ENCODE measurements at places on chromosomes 11 and 22.

DNA sequence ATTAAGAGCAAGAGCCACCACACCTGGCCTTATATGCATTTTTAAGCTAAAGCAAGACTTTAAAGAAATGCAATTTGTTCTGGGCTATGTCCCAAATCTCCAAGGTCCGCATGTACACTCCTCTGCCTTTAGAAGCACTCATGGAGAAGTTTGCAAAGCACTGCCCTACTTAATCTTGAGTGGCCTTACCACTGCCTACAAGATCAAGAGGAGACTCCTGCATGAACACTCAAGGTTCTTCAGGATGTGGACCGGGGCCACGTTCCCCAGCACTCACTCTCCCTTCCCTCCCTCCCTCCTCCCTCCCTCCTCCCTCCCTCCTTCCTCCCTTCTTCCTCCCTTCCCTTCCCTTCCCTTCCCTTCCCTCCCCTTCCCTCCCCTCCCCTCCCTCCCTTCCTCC is 63.2 kb upstream of the HSPA8 start:
- no peak for DNase-seq

GRCh38 chr22:47631571-47632102 is 869.2 kb downstream of the TBC1D22A start:
- no peak for DNase-seq

- DNase-seq = no peak
Observed at GRCh38 chr11:64321533-64321932, 3.6 kb downstream of the PRDX5 start.

DNA sequence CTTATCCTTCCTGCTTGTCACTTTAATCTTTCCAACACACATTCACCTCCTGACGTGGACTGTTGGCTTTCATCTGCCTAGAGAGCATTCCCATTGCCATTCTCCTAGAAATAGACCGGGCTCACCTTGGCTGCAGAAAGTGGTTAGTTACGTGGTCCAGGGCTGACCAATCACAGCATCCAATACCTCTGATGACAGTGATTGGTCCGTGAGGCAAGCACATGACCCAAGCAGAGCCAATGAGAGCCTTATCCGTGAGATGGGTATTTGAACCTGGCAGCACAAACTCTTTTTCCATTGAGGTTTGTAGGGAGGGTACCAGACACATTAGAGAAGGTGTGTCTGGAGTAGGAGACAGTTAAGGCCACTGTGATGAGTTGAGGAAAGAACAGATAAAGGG is 85.8 kb downstream of the MIAT start:
- no peak for DNase-seq

DNA sequence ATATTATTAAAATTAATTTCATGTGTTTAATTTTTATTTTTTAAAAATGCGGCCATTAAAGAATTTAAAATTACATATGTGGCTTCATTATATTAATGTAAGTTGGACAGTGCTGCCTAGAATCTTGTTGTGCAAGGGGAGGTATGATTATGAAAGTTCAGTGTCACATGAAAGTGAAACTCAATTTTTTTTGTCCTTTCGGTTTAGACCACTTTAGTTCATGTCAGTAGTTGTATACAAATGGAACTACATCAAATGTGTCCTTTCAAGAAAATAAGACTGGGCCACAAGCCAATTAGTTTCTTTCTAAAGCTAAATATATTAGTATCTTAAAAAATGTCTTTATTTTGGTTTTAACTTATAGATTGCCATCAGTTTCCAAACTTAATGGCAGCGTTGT is 35.7 kb downstream of the TBCEL start:
- no peak for DNase-seq

- DNase-seq = peak; percentile 94
Observed at GRCh38 chr22:39519681-39520225, 609 bp upstream of the ATF4 start.

DNA sequence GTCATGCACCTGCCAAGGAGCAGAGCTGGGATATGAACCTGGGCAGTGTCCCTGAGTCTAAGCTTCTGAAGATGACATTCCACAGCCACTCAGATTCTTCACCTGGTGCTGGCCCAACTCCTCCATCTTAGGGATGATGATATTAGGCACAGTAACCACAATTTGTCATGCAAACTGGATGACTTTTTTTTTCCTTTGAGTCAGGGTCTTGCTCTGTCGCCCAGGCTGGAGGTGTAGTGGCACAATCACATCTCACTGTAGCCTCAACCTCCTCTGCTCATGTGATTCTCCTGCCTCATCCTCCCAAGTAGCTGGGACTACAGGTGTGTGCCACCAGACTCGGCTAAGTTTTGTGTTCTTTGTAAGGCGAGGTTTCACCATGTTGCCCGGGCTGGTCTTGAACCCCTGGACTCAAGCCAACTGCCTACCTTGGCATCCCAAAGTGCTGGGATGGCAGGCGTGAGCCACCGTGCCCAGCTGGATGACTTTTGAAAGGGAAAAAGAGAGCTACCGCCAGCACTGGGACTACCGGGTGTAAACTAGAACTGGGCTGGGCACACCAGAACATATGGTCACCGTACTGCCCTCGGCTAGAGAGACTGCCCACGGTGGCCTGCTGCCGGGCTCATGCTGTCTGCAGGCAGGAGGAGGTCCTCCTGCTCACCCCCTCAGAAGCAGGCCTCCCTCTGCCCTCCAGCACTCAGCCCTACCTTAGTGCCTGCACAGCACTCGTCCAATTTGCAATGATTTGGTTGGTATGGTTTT is 77.7 kb downstream of the NAT10 start:
- no peak for DNase-seq

DNA sequence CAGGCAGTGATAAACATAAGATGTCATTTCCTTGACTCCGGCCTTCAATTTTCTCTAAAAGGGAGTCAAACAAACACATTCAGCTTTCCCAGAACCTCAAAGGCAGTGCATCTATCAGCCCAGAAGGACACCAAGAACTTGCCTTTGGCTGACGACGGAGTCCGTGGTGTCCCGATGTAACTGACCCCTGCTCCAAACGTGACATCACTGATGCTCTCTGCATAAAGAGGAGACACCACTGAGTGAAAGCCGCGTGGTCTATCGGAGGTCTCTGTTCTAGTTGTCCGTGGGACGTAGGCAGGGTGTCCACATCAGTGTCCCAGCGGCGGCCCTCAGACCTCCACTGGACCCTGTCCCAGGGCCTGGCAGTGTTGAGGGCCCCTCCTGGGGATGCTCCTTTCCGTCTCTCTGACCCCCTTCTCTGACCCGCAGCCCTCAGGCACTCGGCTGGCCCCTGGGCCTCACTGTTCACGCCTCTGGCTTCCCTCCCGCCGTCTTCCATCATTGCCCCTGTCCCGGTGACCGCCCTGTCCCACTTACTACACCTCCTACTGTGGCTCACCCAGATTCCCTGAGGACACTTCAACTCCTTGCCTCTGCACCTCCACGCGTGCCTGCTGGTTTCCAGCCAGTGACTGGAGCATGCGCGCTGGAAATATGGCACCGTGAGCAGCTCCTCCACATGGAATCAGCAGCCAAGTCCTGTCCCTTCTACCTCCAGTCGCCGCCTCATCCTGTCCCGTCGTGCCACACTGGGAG is 70.4 kb downstream of the NCAPD3 start:
- DNase-seq = no peak

DNA sequence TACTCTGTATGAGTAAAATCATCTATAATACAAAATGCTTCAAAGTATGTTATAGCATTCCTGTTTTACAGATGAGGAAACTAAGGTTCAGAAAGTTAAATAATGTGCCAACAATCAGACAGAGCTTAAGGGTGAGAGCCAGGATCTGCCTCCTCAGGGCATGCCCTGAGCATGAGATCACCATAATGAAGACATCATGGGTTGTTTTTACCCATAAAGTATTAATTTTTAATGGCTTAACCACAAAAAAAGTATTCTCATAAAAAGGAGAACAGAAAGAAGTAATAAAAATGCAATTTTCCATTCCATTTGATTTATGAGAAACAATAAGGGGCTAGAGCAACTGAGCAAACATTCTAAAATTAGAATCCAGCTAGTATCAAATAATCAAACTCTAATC is 534.3 kb upstream of the ARHGAP42 start:
- no peak for DNase-seq

GRCh38 chr11:123841174-123841573 is 35.0 kb upstream of the OR6M1 start:
- no peak for DNase-seq

DNA sequence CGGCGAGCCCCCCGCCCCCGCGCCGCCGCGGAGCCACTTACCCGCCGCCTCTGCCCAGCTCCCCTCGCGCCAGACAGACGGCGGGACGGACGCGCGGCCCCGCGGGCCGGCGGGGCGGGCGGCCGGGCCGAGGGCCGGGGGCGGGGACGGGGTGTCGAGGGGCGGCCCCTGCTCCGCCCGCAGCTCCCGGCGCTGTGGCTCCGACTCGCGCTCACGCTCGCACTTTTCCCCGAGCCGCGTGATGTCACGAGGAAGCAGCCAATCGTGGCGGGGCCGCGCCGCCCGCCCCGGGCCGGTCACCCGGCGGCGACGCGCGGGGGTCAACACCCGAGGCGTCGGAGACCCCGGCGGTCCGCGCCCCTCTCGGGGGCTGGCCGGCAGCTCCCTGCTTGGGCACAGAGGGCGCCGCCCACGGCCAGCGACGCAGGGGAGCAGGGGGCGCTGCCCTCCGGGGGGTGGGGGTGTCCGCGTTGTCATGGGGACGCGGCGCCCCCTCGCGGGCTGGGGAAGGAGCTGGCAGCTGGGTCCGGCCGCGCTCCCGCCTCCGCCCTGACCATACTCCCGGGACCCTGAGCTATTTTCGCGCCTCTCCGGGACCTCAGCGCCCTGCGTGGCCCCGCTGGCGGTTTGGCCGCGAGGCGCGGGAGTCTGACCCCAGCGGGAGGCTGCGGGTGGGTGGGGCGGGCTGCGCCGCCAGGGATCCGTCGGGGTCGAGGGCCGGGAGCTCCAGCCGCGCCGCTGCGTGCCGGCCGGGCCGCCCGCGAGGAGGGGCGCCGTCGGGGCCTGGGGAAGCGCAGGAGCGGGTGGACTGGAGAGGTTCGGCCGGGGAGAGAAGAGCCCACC is at the start of gene CHRM4:
TSS of gene CHRM4 (minus strand) at position 199 of the 843 bp plus-strand sequence. CDS start 5,219 bp downstream, outside the sequence.
- DNase-seq = no peak

GRCh38 chr11:73647459-73648100 is 1.2 kb downstream of the PLEKHB1 start:
- peak; percentile 88 for DNase-seq

GRCh38 chr22:46966495-46966845 is 204.0 kb downstream of the TBC1D22A start:
- no peak for DNase-seq

DNA sequence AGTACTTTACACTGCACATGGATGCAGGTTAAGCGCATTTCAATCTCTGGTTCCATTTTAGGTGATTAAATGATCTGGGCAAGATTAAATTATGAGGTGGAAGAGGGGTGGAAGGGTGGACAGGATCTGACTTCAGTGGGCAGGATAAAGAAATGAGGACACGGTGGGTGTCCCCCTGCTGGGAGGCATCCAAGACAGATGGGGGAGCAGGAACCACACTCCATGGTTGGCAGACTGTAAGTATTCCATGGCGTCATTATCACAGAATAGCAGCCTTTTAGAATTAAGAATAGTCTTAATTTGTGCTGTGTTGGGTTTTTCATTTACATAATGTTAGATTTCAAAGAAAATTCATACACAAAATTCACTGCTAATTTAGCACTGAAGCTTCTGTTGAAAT is 7.6 kb upstream of the SORL1 start:
- no peak for DNase-seq

- DNase-seq = no peak
Observed at GRCh38 chr11:119520966-119521365, 98.0 kb upstream of the THY1 start.

GRCh38 chr11:60097189-60097588 is 8.7 kb downstream of the MS4A2 start:
- DNase-seq = no peak

DNA sequence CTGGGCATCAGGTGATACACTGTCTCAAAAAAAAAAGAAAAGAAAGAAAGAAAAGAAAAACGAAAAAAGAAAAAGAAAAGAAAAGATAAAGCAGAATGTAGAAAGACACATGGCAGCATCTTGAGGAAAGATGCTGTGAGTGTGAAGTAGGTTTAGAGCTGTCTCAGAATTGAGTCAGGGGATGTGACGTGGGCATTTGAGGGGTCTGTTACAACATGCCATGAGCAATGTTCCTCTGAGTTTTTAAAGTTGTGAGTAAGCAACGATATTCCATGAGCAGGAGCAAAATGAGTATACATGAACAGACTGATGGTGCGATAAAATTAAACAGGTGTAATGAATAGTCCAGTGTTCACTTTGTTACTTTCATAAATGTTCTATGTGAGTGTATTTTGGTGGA is 11.3 kb upstream of the QSER1 start:
- no peak for DNase-seq

DNA sequence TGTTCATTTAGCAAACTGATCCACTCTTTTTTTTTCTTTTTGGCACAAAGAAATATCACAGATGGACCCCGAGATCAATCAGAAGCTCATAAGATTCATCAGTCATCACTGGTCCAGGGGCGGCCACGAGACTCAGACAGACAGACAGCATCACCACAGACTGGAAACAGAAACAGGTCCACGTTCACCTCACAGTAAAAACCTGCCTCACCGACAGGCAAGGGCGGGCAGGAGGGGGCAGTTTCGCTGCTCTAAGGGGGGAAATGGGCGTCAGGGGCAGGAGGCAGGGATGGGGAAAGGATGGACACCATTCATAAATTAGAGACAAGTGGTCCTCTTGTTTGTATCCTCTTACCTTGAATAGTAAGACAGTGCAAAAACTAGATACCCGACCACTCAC is 16.5 kb downstream of the CHST1 start:
- no peak for DNase-seq

DNA sequence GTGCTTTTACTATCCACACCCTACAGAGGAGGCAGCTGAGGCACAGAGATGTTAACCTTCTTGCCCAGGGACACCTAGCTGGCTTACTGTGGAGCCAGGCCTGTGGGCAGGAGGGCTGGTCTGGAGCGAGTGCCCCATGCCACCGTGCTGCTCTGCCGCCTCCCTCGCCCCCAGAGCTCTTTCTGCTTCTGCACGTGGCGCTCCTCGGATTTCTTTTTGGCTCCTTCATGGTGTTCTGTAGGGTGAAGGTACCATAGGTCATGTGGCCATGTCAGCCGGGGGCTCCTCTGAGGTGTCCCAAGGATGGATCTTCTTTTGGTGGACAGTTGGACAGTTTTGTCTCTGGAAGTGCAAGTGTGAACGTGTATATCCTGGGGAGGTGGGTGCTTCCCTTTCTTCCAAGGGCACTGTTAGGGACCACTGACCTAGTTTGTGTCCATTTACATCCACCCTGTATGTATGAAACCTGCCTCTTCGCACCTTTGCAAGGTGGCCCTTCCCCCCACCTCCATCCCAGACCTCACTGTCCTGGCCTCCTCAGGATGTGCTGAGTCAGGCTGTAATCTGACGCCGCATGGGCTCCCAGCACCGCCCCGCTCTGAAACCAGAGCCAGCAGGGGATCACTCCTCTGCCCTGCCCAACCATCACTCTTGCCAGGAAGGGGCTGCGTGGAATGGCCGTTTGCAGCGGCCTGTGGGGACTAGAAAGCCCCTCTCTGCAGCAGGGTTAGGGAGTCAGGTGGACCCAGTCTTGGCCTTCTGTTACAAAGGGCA is 31.7 kb downstream of the POLR3H start:
- no peak for DNase-seq

GRCh38 chr11:74092425-74092824 is 78.4 kb downstream of the C2CD3 start:
- DNase-seq = no peak

- no peak for DNase-seq
Observed at GRCh38 chr11:123475469-123475868, 45.4 kb downstream of the GRAMD1B start.
